ENCODE measurements at places on chromosomes 13 and 19. TPM values are rescaled to one million over a fixed set of nuclear protein-coding genes. Genes with fewer than 3 reads are reported as not detected.

TTC9B gene
- total RNA-seq: not detected

PLPPR3 gene
- 3.8 TPM for total RNA-seq

NLRP7 gene
- not detected for total RNA-seq

LILRB3 gene
- not detected for total RNA-seq

ZNF99 gene
- not detected for total RNA-seq

NRTN gene
- 0.67 TPM for total RNA-seq

DMKN gene
- total RNA-seq: 34.4 TPM

SLC7A9 gene
- not detected for total RNA-seq

RGS9BP gene
- 0.66 TPM for total RNA-seq

CEACAM7 gene
- total RNA-seq: not detected

ZNF493 gene
- 1.5 TPM for total RNA-seq

RRAS gene
- 43.3 TPM for total RNA-seq

NCCRP1 gene
- total RNA-seq: not detected

RB1 gene
- total RNA-seq: 3.2 TPM

FOXA3 gene
- 0.27 TPM for total RNA-seq

DIRAS1 gene
- 1.2 TPM for total RNA-seq

NKG7 gene
- total RNA-seq: not detected

CA11 gene
- total RNA-seq: 5.1 TPM

CYSLTR2 gene
- total RNA-seq: 0.12 TPM

C19orf85 gene
- not detected for total RNA-seq

ZNF433 gene
- total RNA-seq: 7.4 TPM

ATP4B gene
- total RNA-seq: not detected

NLRP11 gene
- 2.4 TPM for total RNA-seq

ZNF613 gene
- 4.3 TPM for total RNA-seq

FFAR3 gene
- not detected for total RNA-seq

ZNF728 gene
- not detected for total RNA-seq

ZSCAN1 gene
- total RNA-seq: not detected

TMEM190 gene
- total RNA-seq: not detected

PTPRH gene
- total RNA-seq: 0.79 TPM

DHX34 gene
- total RNA-seq: 16.2 TPM

PEX11G gene
- 0.74 TPM for total RNA-seq

GZMM gene
- 0.84 TPM for total RNA-seq

PBX4 gene
- total RNA-seq: 0.94 TPM

Measured in M059J (cell line).